NCI-H446 (cell line): ENCODE measurements at places on chromosomes 7 and 10.

GRCh38 chr7:26423436-26423835 lies 131.8 kb downstream of the SNX10 start:
- DNase-seq, result no peak

- DNase-seq, result no peak
Measured at GRCh38 chr7:96837593-96837992, 127.9 kb upstream of the SEM1 start.

DNA sequence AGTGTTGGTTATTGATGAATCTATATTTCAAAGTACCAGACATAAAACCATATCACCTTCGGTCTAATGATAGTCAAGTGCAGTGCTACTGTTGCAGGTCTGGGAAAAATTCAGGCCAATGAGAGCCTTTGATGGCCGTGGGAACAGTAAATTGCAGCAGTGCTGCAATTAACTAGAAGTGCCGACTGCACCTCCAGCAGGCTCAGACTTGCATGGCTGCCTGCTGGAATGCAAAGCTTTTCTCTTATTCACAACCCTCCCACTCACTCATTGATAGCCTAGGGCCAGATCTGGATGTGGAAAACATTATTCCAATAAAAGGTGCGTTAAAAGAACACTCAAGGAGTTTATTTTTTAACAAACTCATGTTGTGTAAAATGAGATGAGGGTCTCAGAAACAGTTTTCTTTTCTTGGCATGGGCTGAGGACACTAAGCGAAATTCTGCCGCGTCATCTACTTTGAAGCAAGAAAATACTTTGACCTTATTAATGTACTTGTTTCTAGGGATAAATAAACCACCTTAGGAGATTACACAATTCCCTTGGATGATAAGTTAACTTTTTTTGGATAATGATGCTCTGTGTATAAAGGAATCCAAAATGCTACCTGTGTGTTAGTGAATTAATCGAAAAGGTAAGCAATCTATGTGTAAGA lies 17.1 kb downstream of the PLXDC2 start:
- DNase-seq, result no peak

DNA sequence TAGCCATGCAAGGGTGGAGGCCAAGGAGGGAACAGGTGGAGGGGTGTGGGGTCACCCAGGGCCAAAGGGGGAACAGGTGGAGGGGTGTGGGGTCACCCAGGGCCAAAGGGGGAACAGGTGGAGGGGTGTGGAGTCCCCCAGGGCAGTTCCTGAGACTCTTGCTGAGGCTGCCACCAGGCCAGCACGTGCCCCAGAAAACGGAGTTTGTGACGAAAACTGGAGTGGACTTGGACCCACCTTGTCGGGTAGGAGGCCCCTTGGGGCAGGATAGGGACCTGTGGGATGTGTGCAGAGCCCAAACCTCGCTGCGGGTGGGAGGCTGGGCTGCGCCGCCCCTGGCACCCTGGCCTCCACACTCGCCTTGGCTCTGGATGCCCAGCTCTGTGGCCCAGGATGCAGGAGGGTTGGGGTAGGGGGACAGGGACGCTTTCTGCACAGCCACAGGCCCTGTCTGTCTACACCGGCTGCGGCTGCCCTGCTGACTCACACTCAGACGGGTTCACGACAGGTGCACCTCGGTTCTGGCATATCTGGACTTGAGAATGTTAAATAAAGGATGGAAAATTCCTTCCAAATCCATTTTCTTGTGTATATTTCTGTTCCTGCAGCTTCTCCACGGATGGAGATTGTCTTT lies 562 bp upstream of the ADGRA1 start:
- DNase-seq, result no peak

- no peak for DNase-seq
Measured at GRCh38 chr7:38669965-38670520, 38.9 kb upstream of the AMPH start.

DNA sequence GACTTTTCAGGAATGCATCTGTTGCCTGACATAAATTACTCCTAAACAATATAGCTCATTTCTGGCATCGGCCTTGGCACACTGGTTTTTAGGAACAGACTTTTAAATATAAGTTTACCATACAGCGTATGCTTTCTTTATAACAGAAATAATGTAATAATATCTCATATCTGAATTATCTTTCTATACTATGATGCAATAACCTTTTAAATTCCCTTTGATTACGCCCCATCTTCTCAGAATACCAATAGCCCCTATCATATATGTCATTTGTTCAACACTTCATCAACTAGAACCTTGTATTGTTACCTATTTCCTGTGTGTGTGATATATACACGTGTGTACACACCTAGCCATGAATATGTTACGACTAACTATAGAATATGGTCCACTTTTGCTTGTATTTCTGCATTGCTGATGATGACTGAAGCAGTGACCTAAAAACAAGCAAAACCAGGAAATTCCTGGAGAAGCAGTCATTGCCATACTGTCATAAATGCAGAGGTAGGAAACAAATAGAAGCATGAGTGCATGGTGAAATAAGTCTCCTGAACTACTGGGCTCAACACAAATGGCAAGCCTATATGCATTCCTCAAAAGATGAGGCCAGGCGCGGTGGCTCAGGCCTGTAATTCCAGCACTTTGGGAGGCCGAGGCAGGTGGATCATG lies 618.4 kb upstream of the NRP1 start:
- no peak for DNase-seq

DNA sequence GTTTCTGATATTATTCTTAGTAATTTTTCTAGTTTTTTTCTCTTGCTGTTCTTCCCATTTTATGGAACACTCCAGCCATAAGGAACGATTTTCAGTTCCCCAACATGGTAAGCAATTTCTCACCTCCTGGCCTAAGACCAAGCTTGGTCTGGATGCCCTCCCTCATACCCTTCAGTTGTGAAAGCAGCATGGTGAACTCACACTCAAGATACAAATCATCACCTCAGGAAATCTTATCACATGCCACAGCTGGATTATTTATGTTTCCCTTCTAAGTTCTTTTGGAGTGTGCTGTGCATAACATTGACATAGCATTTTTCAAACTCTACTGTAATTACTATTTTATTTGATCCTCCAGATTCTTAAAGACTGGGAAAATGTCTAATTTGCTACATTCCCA lies 216.6 kb downstream of the AGMO start:
- DNase-seq, result no peak

GRCh38 chr7:23445326-23445725 lies 25.0 kb downstream of the IGF2BP3 start:
- no peak for DNase-seq

DNA sequence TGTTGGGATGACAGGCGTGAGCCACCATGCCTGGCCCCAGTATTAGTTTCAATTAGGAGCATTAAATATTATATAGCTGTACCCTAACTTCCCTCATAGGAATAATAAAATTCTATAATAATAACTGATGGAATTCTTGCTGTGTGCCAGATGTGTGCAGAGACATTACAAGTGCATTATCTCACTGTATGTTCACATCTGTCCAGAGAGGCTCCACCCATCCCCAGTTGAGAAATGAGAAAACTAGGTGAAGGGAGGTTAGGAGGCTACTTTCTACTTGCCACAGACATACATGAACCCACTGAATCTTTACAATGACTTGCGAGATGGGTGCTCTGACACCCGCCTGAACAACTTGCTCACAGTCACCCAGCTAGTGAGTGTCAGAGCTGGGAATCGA lies 3.2 kb downstream of the GALNT17 start:
- DNase-seq, result no peak

DNA sequence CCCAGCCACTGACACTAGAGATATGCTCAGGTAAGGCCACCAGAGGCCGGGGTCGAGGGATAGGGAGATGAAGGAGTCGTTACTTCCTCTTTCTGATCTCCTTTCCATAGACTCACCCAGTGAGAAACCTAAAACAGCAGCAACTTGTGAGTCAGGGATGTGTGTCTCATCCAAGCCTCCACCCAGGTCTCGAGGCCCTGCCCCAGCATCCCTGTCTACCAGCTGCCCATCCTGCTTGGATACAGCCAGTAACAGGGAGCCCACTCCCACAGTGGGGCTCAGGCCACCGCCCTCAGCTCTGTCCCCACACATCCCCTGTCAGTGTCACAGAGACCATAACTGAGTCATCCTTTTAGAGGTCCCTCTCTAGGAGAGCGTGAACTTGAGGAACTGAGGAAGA lies 49.6 kb upstream of the CHST15 start:
- DNase-seq, result no peak

GRCh38 chr7:101817471-101818286 lies at the start of gene CUX1:
TSS of gene CUX1 (plus strand) at chr7:101817626. CDS start at chr7:101817640, 14 bp downstream.
- no peak for DNase-seq

DNA sequence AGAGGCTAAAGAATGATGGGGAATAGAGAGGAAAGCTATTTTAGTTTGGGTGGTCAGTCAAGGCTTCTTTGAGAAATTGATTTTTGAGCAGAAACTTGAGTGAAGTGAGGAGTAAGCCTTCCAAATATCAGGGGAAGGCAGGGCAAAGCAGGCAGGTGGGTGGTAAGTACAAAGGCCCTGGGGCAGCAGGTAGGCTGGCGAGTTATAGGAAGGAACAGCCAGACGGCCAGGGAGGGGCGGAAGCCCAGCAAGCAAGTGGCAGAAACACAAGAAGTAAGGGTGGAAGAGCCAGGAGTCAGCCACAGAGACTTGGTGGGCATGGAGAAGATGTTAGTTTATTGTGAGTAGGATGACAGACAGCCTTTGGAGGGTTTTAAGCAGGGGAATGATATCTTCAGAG lies 34.9 kb downstream of the VWA2 start:
- DNase-seq, result no peak

- no peak for DNase-seq
Measured at GRCh38 chr7:128792471-128793180, 858 bp downstream of the CCDC136 start.

- DNase-seq, result no peak
Measured at GRCh38 chr7:85471740-85472139, 284.9 kb upstream of the SEMA3D start.

DNA sequence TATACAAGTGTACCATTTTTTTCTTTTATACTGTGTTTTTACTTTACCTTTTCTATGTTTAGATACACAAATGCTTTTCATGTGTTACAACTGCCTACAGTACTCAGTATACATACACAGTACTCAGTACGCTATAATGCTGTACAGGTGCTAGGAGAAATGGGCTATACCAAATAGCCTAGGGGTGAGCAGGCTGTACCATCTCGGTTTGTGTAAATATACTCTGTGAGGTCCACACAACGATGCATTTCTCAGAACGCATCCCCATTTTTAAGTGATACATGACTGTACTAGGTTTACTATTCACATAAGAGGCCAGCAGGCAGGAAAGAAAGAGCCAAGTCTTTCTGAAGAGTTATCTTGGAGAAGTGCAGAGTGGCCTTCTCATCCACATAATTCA lies 426.4 kb upstream of the MTPN start:
- DNase-seq, result no peak

- no peak for DNase-seq
Measured at GRCh38 chr10:69684020-69684980, 54.3 kb downstream of the FAM241B start.

GRCh38 chr10:9709849-9710248 lies 1307.8 kb upstream of the CELF2 start:
- DNase-seq, result no peak

GRCh38 chr7:142956951-142957623 lies 5.1 kb downstream of the KEL start:
- no peak for DNase-seq

DNA sequence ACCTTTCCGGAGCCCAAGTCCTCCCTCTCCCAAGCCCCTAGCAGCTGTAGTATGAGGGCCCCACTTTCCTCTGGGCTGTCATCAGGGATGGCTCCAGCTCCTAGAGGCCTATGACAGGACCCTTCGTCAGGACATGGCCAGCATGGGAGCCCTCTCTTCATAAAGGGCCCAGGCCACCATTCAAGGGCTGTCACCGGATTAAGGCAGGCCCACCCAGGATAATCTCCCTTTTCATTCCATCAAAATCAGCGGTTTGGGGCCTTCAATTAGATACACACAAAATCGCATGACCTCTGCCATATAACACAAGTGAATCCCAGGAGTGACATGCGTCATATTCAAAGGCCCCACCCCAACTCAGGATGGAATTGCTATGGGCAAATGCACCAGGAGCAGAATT lies 12.2 kb upstream of the GDF10 start:
- no peak for DNase-seq

DNA sequence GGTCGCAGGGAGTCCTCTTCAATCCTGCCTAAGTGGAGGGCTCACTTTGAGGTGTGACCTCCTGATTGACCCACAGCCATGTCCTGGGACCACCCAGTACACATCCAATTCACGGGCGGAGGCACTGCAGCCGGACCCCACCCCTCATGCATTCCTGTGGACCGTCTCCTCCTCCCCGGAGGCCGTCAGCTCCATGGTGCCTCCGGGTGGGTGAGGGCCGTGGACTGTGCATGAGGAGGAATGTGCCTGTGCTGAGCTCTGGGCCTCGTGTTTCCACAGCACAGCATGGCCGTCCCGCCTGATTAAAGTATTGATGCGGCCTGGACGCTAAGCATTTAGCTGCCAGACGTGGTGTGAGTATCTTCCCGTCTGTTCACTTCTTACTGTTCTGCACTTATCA lies 52.8 kb downstream of the CFAP46 start:
- no peak for DNase-seq

DNA sequence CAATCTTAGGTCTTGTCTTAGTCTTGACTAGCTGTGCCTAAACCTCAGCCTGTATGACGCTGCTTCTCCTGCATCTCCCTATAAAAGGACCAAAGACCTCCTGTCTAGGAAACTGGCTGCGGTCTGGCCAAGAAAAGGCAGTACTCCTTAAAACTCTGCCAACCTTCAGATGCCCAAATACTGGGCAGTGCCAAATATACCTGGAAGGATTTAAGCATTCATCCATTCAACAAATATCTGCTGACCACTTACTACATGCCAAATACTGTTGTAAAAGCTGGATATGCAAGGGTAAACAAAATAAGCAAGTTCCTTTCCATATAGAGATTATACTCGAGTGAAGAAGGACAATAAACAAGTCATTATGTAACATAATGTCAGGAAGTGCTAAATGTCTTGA lies 135.8 kb downstream of the HBP1 start:
- no peak for DNase-seq

DNA sequence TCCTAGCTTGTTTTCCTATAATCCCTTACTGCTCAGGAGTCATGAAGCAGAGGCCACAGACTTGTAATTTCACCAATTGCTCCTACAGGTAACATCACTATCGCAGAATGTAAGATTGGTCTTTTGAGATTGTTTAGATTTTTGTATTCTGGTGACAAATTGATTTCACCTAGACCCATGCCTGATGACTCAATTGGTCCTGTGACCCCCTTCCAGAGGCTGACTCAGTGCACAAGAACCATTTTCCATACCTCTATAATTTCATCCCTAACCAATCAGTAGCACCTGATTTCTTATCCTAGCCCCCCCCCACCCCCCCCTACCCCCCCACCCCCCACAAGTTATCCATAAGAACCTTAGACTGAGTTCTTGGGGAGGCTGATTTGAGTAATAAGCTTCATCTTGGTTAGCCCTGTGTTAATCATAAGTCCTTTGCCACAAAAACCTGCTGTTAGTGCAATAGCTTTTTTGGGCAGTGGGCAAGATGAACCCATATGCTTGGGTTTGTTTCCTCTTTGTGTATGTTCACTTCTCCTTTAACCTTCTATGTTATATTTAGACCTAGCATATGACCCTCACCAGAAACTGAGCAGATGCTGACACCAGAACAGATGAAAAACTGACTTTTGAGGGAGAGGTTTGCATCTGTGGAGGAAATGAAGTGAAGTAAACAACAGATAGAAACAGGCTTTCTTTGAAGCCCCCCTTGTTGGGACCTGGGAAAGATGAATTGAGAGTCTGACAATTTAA lies 187.1 kb downstream of the KIF20B start:
- no peak for DNase-seq

GRCh38 chr10:125038637-125039036 lies 96.7 kb downstream of the ZRANB1 start:
- DNase-seq, result no peak
